Natural killer cell treated with Interleukin-12 subunit alpha and Interleukin-12 subunit beta and Interleukin-15 and Interleukin-18, amount 100 ng/mL, for 72 hours (primary cell): ENCODE measurements at places on chromosomes 4 and X. TPM values are rescaled to one million over a fixed set of nuclear protein-coding genes. Genes with fewer than 3 reads are reported as not detected.
A peak's percentile ranks its signal among the peaks of the same experiment; 100 is the strongest.

- H3K27me3 ChIP-seq = peaks cover 18% of the 10 kb centered on the region
- no peaks in the 10 kb centered on the region for H3K36me3 ChIP-seq
- no peak for DNase-seq
- H3K27ac ChIP-seq = no peak overlapping the region
- no peak overlapping the region for H3K4me3 ChIP-seq
These were observed 447.5 kb upstream of the RASGEF1B start for GRCh38 chr4:81919223-81919622.

DNA sequence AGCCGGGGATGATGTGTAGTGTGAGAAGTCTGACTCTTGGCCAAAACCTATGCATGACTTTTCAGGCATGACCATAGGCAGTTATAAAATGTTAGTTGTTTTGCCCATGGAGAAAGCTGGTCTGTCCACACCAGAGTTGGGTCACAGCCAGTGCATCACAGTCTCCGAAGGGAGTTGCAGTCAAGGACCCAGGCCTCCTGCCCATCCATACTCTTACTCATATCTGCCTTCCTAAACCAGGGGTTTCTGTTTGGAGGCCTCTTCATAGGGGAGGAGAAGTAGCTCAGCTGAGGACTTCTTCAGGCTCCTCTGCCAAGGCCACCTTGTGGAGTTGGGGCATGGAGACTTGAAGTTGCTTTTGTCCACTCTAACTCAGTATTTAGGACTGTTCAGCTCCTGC is 1008.3 kb downstream of the PCDH18 start:
- no peaks in the 10 kb centered on the region for H3K36me3 ChIP-seq
- no peak overlapping the region for H3K27ac ChIP-seq
- no peaks in the 10 kb centered on the region for H3K27me3 ChIP-seq

DNA sequence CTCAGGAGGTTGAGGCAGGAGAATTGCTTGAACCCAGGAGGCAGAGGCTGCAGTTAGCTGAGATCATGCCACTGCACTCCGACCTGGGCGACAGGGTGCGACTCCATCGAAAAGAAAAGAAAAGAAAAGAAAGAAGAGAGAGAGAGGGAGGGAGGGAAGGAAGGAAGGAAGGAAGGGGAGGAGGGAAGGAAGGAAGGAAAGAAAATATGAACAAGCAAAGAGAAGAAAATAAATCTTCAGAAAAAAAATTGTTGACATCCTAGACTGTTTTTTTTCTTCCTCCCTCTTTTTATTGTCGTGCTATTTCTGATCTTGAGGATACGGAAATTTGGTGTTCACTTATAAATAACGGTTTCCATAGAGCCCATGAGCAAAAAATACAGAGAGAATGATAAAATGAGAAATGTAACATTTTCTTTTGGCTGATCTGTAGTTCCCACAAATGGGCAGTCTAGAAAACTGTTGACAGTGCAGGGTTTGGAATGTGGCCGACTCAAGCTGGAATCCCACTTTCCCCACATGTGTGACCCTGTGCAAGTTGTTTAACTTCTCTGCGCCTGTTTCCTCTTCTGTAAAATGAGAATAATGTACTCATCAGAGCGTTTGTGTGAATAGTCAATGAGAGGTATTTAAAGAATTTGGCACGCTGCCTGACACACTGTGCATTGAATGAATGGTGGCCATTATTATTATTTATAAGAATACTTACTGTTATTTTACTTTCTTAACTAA is 19.4 kb downstream of the SORBS2 start:
- no peaks in the 10 kb centered on the region for H3K36me3 ChIP-seq
- H3K4me3 ChIP-seq = no peak overlapping the region
- H3K4me1 ChIP-seq = no peaks in the 10 kb centered on the region
- DNase-seq = no peak

GRCh38 chr4:118033148-118034052 is 886 bp upstream of the NDST3 start:
- H3K4me1 ChIP-seq = no peaks in the 10 kb centered on the region
- peaks cover 14% of the 10 kb centered on the region for H3K27me3 ChIP-seq
- H3K27ac ChIP-seq = no peak overlapping the region
- H3K36me3 ChIP-seq = peaks cover 6% of the 10 kb centered on the region
- DNase-seq = no peak
- no peak overlapping the region for H3K4me3 ChIP-seq

GRCh38 chr4:113293043-113293560 is 243.6 kb downstream of the ANK2 start:
- H3K36me3 ChIP-seq = no peaks in the 10 kb centered on the region
- no peaks in the 10 kb centered on the region for H3K4me1 ChIP-seq
- DNase-seq = no peak
- H3K27ac ChIP-seq = no peak overlapping the region

DNA sequence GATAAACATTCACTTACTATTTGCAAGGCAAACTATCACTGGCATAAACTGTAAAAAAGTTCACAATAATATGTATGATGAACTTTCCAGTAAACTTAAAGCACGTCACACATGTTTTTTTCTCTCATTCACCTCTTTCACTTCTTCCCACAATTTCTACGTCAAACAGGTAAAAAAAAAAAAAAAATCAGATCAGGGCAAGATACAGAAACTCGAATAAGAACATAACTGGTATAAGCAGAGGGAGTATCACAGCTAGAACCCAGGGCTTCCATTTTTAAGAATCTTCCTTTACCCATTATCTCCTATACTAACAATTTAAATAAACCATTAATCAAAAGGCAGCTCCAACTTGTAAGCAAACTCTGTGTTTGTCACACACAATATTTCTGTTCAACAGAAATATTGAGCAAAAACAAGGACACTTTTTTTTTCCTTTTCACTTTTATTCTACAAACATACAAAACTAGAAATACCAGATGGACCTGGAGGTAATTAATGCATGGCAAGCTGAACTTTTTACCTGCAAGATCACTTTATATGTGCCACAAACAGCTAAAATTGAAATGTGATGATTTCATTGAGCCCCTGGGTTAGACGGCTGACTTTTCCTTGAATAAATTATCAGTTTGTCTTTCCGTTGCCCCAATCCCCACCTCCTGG is 47.5 kb upstream of the NSUN7 start:
- H3K27me3 ChIP-seq = peaks cover 6% of the 10 kb centered on the region
- no peaks in the 10 kb centered on the region for H3K36me3 ChIP-seq
- H3K27ac ChIP-seq = no peak overlapping the region
- no peak for DNase-seq
- H3K4me3 ChIP-seq = peak overlapping the region; percentile 3

DNA sequence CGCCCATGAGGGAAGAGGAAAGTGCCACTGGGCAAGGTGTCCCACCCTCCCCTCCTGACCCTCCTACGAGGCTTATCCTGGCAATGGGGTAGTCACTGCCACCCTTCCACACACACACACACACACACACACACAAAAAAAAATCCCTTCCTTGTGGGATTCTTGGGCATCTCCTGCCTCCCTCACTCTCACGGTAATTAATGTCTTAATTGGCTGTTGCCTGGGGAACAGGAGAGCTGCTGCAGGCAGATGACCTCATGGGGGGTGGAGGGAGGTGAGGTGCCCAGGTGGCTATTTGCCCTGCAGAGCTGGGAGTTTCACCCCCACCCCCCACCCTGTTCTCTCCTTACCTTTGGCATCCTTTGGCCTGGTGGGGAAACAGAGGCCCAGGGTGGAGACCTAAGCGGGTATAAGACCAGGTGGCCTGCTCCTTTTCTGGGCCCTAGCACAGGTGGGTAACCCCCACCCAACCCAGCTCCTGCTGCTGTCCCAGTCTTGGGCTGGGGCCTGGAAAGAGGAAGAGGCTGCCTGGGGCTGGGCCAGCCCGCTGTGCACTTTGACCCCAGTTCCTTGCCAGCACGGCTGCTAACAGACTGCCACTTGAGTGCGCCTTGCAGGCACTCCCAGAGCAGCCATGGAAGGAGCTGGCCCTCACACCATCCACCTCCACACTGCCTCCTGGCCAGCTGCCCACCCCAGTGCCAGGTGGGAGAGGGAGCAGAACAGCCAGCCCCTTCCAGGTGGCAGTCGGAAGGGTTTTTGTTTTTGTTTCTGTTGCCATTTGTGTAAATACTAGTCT is 12.6 kb downstream of the EFNB1 start:
- peaks cover 4% of the 10 kb centered on the region for H3K4me1 ChIP-seq
- H3K27ac ChIP-seq = no peak overlapping the region
- no peak overlapping the region for H3K4me3 ChIP-seq
- H3K27me3 ChIP-seq = no peaks in the 10 kb centered on the region
- no peak for DNase-seq

- H3K4me3 ChIP-seq = no peak overlapping the region
- no peaks in the 10 kb centered on the region for H3K36me3 ChIP-seq
- no peaks in the 10 kb centered on the region for H3K4me1 ChIP-seq
- DNase-seq = no peak
- no peak overlapping the region for H3K27ac ChIP-seq
- H3K27me3 ChIP-seq = peaks cover 26% of the 10 kb centered on the region
These were observed 65.3 kb downstream of the PALLD start for GRCh38 chr4:168562041-168562571.

DNA sequence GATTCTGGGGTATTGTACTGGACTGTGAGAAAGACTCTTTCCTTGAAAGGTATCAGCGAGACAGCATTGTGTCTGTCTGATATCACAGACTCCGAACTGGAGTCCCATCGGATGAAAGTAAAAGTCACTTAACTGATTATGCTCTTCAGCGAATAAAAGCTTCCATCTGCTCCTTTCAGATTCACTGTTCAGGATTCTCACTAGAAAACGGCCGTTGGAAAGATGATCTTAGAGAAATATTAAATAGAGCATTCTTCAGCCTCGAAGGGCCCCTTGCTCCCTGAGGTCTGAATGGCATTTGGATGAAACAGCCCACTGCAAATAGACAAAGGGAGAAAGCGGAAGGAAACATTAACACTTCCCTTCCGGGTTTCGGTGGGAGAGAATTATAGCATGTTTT is 416.2 kb upstream of the PRKX start:
- no peaks in the 10 kb centered on the region for H3K27me3 ChIP-seq
- H3K27ac ChIP-seq = no peak overlapping the region
- no peaks in the 10 kb centered on the region for H3K36me3 ChIP-seq
- no peak overlapping the region for H3K4me3 ChIP-seq
- no peak for DNase-seq

DNA sequence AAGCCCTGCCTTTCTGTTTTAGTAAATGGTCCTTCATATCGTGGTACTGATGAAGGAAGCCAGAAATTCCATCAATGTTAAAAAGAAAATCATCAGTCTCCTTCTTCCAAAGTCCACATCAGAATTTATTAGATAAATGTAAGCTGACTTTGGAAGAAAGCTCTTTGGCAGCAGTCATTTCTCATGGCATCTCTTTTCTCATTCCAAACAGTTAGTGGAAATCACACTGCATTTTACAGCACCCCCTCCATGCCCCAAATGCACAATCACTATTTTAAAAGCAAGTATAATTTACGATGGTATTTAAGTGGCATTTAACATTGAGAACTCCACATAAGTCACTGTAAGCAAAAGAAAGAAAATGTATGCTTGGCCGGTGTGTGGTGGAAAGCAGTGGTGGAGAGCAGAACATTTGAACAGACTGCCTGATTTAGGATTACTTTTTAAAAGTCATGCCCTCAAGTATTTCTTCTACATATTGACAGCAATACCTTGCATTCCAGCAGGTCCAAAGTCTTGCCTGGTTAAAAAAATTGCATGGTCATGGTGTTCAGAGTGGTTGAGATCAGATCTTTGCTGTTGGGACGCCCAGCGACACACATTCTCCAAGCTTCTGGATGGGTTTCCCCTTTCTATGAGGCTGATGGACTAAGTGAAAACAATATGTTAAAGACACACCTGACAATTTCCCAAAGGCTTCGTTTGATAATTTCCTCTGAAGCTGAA is 248.6 kb downstream of the ADAMTS3 start:
- peaks cover 7% of the 10 kb centered on the region for H3K27me3 ChIP-seq
- DNase-seq = no peak
- H3K27ac ChIP-seq = no peak overlapping the region
- H3K4me3 ChIP-seq = no peak overlapping the region
- no peaks in the 10 kb centered on the region for H3K36me3 ChIP-seq
- peaks cover 13% of the 10 kb centered on the region for H3K4me1 ChIP-seq

DNA sequence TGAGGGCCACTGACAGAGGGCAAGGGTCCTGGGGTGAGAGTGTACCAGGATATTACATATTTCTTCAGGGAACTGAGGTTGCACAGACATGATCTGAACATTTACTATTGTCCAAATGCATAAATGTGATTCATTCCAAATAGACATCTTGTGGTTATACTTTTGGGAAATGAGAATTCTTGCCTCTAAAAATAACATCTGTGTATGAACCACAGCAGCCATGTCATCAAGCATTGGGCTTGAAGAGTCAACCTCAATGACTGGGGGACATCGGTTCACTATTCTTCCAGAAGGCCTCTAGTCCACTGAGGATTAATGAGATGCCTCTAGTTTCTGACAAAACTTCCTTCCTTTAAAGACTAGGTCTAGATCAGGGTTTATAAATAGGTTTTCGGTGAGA is 193.1 kb upstream of the GPC4 start:
- peaks cover 22% of the 10 kb centered on the region for H3K27me3 ChIP-seq
- no peak for DNase-seq
- H3K27ac ChIP-seq = no peak overlapping the region
- no peaks in the 10 kb centered on the region for H3K36me3 ChIP-seq
- no peak overlapping the region for H3K4me3 ChIP-seq
- no peaks in the 10 kb centered on the region for H3K4me1 ChIP-seq

GRCh38 chr4:38902695-38903094 is 35.1 kb downstream of the FAM114A1 start:
- H3K27ac ChIP-seq = no peak overlapping the region
- no peaks in the 10 kb centered on the region for H3K36me3 ChIP-seq
- no peak for DNase-seq
- no peaks in the 10 kb centered on the region for H3K27me3 ChIP-seq

The ETNPPL gene
- not detected for total RNA-seq

The ZNF732 gene
- total RNA-seq = not detected

The MAGEA12 gene
- total RNA-seq = not detected

The YIPF7 gene
- total RNA-seq = not detected

The NDST4 gene
- not detected for total RNA-seq

The DCX gene
- total RNA-seq = not detected

The P2RY10 gene
- 10.1 TPM for total RNA-seq

The OTUD6A gene
- not detected for total RNA-seq
